ENCODE measurements at places on chromosomes 7 and 10. TPM values are rescaled to one million over a fixed set of nuclear protein-coding genes. Genes with fewer than 3 reads are reported as not detected.

Gene NPC1L1
- not detected for total RNA-seq

Gene OIT3
- total RNA-seq: 0.08 TPM

Gene ZNF117
- 9.8 TPM for total RNA-seq

Gene SLC16A9
- 1.5 TPM for total RNA-seq

Gene SGPL1
- 41.4 TPM for total RNA-seq

Gene OR6V1
- not detected for total RNA-seq

Gene TDRD1
- 0.61 TPM for total RNA-seq

Gene FGL2
- total RNA-seq: 1.3 TPM

Gene CCDC146
- 0.66 TPM for total RNA-seq

Gene TRIM50
- not detected for total RNA-seq

Gene PTPRN2
- total RNA-seq: 6.0 TPM

Gene TMEM176B
- total RNA-seq: not detected

Gene AKR1C3
- 30.0 TPM for total RNA-seq

Gene PTPRE
- 5.2 TPM for total RNA-seq

Gene KIAA1549
- 12.5 TPM for total RNA-seq

Gene FKBP9
- total RNA-seq: 73.5 TPM

DNA sequence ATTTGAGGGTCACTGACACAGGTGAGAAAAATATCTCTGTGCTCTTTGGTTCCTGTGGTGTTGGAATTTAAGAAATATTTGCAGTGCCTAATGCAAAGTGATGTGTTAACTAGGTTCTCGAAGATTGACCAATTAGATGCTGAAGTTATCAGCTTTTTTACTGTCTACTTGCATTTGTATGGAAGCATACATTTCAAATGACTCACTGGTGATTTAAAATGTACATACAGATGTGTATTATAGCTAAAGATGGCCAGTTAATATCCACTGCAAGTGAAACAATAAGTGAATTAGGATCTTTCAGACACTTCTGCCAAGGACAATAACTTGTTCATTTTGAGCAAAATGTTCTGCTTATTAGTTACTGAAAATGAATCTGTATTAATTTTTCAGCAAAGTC lies 205.0 kb downstream of the FANK1 start:
- H3K4me3 ChIP-seq: no peak overlapping the region
- no peaks in the 10 kb centered on the region for H3K4me1 ChIP-seq
- no peak overlapping the region for H3K27ac ChIP-seq

GRCh38 chr7:9504678-9505077 lies 1071.3 kb downstream of the NXPH1 start:
- no peaks in the 10 kb centered on the region for H3K36me3 ChIP-seq
- no peak overlapping the region for H3K27ac ChIP-seq
- no peaks in the 10 kb centered on the region for H3K27me3 ChIP-seq
- H3K4me1 ChIP-seq: no peaks in the 10 kb centered on the region
- DNase-seq: no peak

- DNase-seq: no peak
- H3K27me3 ChIP-seq: no peaks in the 10 kb centered on the region
- no peak overlapping the region for H3K4me3 ChIP-seq
- no peaks in the 10 kb centered on the region for H3K36me3 ChIP-seq
- no peak overlapping the region for H3K27ac ChIP-seq
These were observed 25.8 kb downstream of the STEAP1 start for GRCh38 chr7:90180011-90180585.

DNA sequence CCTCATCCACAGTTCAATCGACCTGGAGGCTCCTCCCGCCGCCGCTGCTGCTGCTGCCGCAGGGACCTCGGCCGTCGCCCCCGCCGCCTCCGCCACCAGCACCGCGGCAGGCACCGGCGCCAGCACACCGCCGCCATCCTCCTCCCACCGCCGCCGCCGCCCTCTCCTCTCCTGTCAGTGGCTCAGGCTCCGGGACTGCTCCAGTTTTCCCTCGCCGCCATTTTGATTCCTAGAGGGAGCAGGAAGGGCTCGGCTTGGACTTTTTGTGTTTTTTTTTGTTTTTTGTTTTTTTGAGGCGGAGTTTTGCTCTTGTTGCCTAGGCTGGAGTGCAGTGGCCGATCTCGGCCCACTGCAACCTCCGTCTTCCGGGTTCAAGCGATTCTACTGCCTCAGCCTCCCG lies 3.0 kb upstream of the MCM10 start:
- H3K36me3 ChIP-seq: 0 out of 2 replicates have a peak, but pooled peaks cover 3% of the 10 kb centered on the region
- H3K27me3 ChIP-seq: no peaks in the 10 kb centered on the region
- no peaks in the 10 kb centered on the region for H3K4me1 ChIP-seq
- H3K4me3 ChIP-seq: no peak overlapping the region

GRCh38 chr10:110356628-110357245 lies 52.0 kb upstream of the SMNDC1 start:
- H3K27ac ChIP-seq: no peak overlapping the region
- H3K4me1 ChIP-seq: no peaks in the 10 kb centered on the region
- H3K4me3 ChIP-seq: no peak overlapping the region

GRCh38 chr7:107277331-107277730 lies 108.5 kb downstream of the HBP1 start:
- peaks cover 12% of the 10 kb centered on the region for H3K4me1 ChIP-seq
- H3K27me3 ChIP-seq: no peaks in the 10 kb centered on the region
- H3K36me3 ChIP-seq: peaks cover 2% of the 10 kb centered on the region

- H3K4me1 ChIP-seq: peaks cover 15% of the 10 kb centered on the region
- H3K27ac ChIP-seq: peak overlapping the region; percentile 43
- DNase-seq: peak; percentile 66
- H3K36me3 ChIP-seq: no peaks in the 10 kb centered on the region
- H3K4me3 ChIP-seq: 0 out of 2 replicates have a peak overlapping the region, but pooled peaks have one; percentile 4
These were observed 166.2 kb downstream of the FAM107B start for GRCh38 chr10:14608381-14609001.

- H3K36me3 ChIP-seq: peaks cover 13% of the 10 kb centered on the region
- peaks cover 19% of the 10 kb centered on the region for H3K4me1 ChIP-seq
- H3K4me3 ChIP-seq: no peak overlapping the region
- peak; percentile 57 for DNase-seq
- no peaks in the 10 kb centered on the region for H3K27me3 ChIP-seq
- no peak overlapping the region for H3K27ac ChIP-seq
These were observed 21.0 kb downstream of the ITPRIP start for GRCh38 chr10:104317269-104317710.

DNA sequence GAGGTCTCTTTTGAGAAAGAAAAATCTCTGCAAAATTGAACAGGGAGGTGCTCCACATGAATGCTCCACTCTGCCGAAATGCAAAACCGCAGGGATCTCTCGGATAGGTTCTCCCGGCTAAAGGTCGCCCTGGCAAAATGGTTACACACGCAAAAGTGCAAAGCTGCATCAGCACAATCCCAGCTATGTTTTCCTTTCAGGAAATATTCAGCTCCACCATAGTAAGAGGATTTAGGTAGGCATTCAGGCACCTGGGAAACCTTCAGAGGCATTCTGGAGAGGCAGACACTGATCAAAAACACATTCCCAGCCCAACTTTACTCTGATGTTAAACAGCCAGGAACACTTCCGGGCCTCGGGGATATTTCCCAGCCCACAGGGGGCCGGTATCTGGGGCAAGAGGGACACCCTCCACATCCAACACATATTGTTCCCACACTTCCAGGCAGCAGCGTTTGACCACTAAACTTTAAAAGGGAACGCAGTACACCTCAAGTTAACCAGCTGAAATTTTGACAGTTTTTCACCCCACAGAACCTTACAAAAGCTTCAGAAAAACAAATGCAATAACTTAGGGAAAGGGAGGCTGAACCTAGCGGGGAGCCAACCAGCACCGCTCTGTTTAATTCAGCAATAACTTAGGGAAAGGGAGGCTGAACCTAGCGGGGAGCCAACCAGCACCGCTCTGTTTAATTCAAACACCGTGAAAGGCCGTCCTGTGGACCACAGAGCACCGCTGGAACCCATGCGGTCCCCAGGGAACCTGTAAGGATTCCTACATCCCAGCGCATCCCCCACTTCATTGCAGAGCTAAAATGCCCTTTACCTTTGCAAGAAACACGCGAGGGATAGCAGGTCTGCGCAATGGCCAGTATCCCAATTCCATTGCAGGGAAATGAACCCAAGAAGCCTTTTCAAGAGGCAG lies 45.9 kb downstream of the TNS3 start:
- peak; percentile 45 for DNase-seq
- H3K4me1 ChIP-seq: peaks cover 38% of the 10 kb centered on the region
- H3K27ac ChIP-seq: peak overlapping the region; percentile 78
- peak overlapping the region; percentile 56 for H3K4me3 ChIP-seq

- no peaks in the 10 kb centered on the region for H3K4me1 ChIP-seq
- no peak for DNase-seq
- H3K4me3 ChIP-seq: no peak overlapping the region
- H3K27me3 ChIP-seq: no peaks in the 10 kb centered on the region
- no peak overlapping the region for H3K27ac ChIP-seq
These were observed 32.6 kb downstream of the ELFN1 start for GRCh38 chr7:1702652-1703051.

DNA sequence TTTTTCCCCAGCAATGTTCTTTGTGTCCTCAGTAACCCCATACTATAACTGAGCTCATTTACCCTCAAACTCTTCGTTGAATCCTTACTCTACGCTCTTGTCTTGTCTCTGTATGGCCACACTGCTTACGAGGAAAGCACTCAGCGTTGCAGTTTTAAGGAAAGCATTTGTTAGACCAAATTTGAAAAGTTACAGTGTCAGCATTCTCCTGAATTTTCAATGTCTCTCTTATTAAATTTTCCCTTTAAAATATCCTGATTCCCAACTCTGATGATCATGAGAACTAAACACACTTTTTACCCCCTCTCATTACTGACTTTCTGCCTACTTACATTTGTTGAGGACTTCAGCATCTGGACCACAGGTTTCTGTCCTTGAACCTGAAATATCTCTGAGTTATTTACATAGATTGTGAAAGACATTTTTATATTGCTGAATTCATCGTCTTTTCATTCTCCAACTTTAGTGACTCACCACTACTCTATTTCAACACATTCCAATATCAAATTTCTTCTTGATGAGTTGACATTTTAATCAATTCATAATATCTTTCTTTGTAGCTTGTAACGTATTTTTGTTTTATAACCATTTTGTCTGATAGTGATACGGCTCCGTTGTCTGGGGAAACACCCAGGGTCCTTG lies 19.8 kb upstream of the VWDE start:
- H3K36me3 ChIP-seq: no peaks in the 10 kb centered on the region
- no peak for DNase-seq
- H3K27me3 ChIP-seq: no peaks in the 10 kb centered on the region
- peaks cover 10% of the 10 kb centered on the region for H3K4me1 ChIP-seq
- no peak overlapping the region for H3K4me3 ChIP-seq
- no peak overlapping the region for H3K27ac ChIP-seq

DNA sequence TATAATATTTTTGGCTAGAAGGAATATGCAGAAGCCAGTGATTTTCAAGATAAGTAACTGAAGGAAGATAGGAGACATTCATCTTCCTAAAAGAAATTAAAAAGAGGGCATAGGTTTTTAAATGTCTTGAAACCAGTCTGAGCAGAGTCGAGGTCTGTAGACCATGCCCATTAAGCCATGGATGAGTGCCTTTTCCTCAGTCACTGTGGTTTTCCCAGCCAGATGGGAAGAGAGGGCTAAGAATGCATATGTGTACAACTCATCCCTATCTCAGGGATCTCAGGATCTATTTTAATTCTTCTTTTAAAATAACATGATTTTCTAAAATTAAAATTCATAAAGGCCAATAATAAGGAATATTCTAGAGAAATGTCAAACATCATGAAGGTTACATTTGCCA lies 112.8 kb downstream of the PPP1R3A start:
- no peaks in the 10 kb centered on the region for H3K4me1 ChIP-seq
- H3K27ac ChIP-seq: no peak overlapping the region
- H3K36me3 ChIP-seq: no peaks in the 10 kb centered on the region
- H3K4me3 ChIP-seq: no peak overlapping the region

- peak; percentile 82 for DNase-seq
- no peaks in the 10 kb centered on the region for H3K36me3 ChIP-seq
- H3K27me3 ChIP-seq: no peaks in the 10 kb centered on the region
- H3K4me1 ChIP-seq: peaks cover 35% of the 10 kb centered on the region
- H3K27ac ChIP-seq: peak overlapping the region; percentile 30
These were observed 138.4 kb downstream of the BICC1 start for GRCh38 chr10:58651040-58651439.

- H3K36me3 ChIP-seq: no peaks in the 10 kb centered on the region
- H3K27ac ChIP-seq: no peak overlapping the region
- no peaks in the 10 kb centered on the region for H3K27me3 ChIP-seq
- H3K4me1 ChIP-seq: no peaks in the 10 kb centered on the region
These were observed 348.0 kb downstream of the SUGCT start for GRCh38 chr7:40482845-40483244.

- no peaks in the 10 kb centered on the region for H3K36me3 ChIP-seq
- H3K4me1 ChIP-seq: peaks cover 12% of the 10 kb centered on the region
- H3K27ac ChIP-seq: peak overlapping the region; percentile 32
- DNase-seq: peak; percentile 81
These were observed 719 bp downstream of the DPY19L1 start for GRCh38 chr7:35036361-35037171.

GRCh38 chr7:38512704-38513103 lies 118.5 kb downstream of the AMPH start:
- no peaks in the 10 kb centered on the region for H3K27me3 ChIP-seq
- no peak for DNase-seq
- H3K4me3 ChIP-seq: no peak overlapping the region
- no peaks in the 10 kb centered on the region for H3K4me1 ChIP-seq
- no peaks in the 10 kb centered on the region for H3K36me3 ChIP-seq

- H3K36me3 ChIP-seq: no peaks in the 10 kb centered on the region
- H3K27me3 ChIP-seq: no peaks in the 10 kb centered on the region
- peaks cover 9% of the 10 kb centered on the region for H3K4me1 ChIP-seq
- H3K27ac ChIP-seq: peak overlapping the region; percentile 25
- DNase-seq: peak; percentile 79
- H3K4me3 ChIP-seq: no peak overlapping the region
These were observed 28.8 kb upstream of the CHST15 start for GRCh38 chr10:124122211-124122610.

DNA sequence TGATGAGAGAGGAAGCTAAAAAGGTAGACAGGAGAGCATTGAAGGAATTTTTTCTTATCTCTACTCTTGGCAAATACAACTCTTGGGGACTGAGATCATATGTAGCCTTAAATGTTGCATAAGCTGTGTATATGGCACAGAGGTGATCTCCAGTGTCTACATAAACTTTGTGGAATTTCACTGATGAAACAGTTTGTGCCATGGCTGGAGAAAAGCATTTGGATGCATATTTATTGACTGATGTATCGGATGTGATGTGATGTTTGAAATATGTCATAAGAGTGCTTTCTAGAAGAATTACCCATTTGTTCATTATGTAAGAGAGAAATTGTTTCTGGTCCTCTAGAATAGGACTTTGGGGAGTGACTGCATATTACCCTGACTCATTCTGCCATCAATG lies 244.9 kb upstream of the LRRTM3 start:
- DNase-seq: no peak
- H3K36me3 ChIP-seq: no peaks in the 10 kb centered on the region
- no peaks in the 10 kb centered on the region for H3K27me3 ChIP-seq
- no peak overlapping the region for H3K27ac ChIP-seq
- H3K4me3 ChIP-seq: no peak overlapping the region

- peaks cover 6% of the 10 kb centered on the region for H3K4me1 ChIP-seq
- H3K27me3 ChIP-seq: no peaks in the 10 kb centered on the region
- no peak for DNase-seq
- H3K27ac ChIP-seq: no peak overlapping the region
These were observed 51.9 kb upstream of the COMTD1 start for GRCh38 chr10:75287697-75288096.

- H3K36me3 ChIP-seq: no peaks in the 10 kb centered on the region
- H3K4me1 ChIP-seq: no peaks in the 10 kb centered on the region
- DNase-seq: no peak
- H3K27me3 ChIP-seq: no peaks in the 10 kb centered on the region
- H3K27ac ChIP-seq: no peak overlapping the region
These were observed 289.9 kb upstream of the CELF2 start for GRCh38 chr10:10727812-10728211.

Data from SJCRH30 (cell line).